ENCODE measurements at places on chromosomes 6 and 20.
A peak's percentile ranks its signal among the peaks of the same experiment; 100 is the strongest.

DNA sequence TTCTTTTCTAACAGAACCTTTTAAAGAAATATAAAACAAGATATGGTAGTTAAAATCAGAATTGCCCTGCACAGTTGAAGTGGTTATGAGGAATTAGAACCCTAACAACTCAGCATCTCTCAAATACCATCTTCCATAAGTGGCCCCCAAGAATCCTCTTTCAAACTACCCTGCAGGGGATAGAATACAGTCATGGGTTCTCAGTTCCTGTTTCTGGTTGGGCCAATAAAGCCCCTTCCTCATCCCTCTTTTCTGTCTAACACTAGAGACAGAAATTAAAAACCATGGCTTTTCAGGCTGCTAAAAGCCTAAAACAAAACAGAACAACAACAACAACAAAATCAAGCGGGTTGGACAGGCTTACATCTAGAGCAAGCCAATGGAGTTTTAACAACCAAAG, 6.7 kb upstream of the LCA5 start:
- no peak for DNase-seq

- DNase-seq = no peak
Measured at GRCh38 chr6:40358473-40359460, 228.4 kb downstream of the LRFN2 start.

GRCh38 chr6:43791745-43792422, 21.9 kb downstream of the VEGFA start:
- no peak for DNase-seq

GRCh38 chr6:115899730-115900282, 160.9 kb downstream of the FRK start:
- no peak for DNase-seq

DNA sequence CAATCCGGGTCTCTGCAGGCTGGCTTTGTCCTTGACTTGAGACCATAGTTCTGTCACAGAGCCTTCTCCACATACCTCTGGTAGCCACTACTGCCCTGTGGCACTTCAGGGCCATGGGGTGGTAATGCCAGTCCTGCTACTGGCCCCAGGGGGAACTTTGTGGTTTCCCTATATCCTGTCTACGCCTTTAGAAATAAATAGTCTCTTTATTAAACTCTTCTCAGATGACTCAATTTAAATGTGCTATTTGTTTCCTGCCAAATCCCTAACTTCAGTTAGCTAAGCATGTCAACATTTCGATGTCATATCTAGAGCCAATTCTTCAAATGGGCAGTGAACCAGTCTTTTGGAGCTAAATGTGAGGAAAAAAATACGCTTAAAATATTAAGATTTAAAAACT, 60.1 kb downstream of the SEL1L2 start:
- no peak for DNase-seq

DNA sequence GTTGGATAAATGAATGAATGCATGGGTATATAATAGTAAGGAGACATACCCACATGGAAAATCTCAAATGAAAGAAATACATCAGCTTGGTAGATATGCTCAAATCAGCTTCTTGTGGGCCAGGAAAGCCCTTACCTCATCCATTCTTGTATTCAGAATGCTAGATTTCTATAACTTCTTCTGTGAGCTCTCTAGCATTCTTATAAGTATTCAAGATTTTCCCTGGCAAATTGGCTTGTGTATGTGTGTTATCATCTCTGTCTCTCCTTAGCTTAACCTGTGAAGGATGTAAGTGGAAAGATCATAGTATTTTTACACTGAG, 100.8 kb downstream of the OR2B2 start:
- DNase-seq = no peak

GRCh38 chr20:41027366-41027765, 1.3 kb upstream of the TOP1 start:
- no peak for DNase-seq

DNA sequence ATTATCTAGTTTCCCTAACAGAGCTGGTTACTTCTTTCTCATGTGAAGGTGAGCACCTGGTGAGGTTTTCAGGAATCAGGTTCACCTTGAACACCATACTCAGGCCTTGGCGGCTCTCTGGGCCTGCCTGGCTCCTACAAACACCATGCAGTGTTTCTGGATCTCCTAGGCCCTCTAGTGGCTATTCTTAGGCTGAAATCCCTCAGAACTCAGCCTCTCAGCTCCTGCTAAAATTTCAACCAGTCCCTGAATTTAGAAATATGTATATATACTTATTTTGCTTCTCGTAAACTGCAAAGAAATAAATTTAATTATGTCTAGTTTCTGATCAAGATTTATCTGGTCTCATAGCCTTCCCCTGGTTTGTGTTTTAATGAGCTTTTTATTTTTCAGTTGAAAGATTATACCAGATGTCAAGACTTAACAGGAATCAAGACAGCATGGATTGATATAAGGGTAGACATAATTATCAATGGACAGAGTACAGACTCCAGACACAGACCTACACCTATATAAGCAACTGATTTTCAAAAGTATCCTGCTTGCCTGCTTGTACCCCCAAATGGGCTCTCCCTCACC, 55.9 kb downstream of the ANKEF1 start:
- DNase-seq = no peak

DNA sequence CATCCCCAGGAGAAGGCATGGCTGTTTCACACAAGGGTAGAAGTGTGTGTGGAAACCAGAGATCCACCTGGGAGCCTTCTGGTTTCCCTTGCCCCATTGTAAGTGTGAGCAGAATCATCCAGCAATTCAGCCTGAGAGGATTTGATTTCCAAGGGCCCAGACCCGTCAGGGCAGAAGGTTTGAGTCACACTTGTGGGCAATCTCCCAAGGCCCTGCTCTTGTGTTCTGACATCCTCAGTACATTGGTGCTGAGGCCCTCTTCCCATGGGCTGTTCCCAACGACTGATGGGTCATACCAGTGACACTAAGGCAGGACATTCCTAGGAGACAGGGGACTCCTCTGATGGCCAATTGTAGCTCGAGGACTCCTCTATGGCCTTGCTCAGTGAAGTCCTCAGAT, 58.2 kb upstream of the POLR1H start:
- DNase-seq = no peak

GRCh38 chr20:35907017-35907701, 47.1 kb downstream of the SCAND1 start:
- DNase-seq = no peak

DNA sequence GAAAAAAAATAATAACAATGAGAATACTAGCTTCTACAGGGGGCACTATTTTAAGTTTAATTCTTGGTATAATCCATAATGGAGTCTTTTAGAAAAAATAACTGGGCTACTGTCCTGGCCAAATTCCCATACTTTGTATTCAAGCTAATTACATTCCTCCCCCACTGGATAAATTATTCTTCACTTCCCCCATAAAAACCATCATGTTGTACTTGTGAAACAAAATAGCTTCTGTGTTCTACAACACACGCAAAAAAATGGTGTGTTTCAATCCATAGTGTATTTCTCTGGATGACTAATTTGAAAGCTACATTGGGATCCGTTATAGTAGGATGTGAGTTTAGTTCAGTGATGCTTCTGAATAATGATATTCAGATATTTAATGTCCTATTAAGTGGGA, 21.6 kb upstream of the HDDC2 start:
- DNase-seq = no peak

- no peak for DNase-seq
Measured at GRCh38 chr6:40286721-40287120, 300.4 kb downstream of the LRFN2 start.

DNA sequence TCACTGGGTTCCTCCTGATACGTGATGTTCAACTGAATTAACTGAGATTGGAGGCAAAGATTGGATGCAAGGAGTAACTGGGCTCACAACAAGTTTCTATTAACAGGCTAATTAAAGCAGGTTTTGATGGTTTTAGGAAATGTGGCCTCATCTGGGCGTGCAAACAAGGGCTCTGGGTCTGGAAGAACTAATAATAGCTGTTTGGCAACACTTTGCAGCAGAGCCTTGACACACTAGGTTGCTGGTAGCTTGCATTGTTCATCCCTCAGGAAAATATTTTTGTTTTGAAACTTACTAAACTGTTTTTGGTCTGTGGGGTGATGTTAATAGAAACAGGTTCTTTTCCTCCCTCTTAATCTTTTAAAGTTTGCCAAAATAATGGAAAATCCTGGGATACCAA, 117.2 kb upstream of the CD93 start:
- no peak for DNase-seq

DNA sequence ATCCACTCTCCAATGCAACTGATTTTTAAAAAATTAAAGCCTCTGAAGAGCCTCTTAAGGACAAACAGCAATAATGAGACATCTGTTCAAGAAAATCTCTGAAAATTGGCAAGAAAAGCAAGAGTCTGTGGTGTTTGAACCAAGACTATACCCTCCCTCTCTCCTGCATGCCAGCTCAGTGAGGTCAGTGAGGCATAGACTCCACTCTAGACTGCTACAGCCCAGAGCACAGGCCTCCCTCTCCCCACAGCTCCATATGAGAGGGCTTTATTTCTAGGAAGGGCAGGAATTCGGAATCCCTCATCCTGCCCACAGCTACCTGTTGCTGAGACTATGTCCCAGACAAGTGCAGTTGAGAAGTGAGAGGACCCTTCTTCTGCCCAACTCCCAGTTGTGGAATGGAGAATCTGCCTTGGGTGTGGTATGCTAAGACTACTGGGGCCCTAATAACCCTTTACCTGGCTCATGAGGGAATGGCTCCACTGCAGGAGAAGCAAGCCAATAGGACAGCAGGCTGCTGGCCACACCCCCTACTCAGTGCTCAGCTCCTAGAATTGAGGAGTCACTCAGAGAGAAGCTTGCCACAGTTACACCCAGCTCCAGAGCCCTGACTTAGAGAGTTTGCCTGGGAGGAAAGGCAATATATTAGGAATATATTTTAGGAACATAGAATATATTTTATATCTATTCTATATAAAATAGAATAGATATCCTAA, 22.7 kb upstream of the HLA-DQA1 start:
- DNase-seq = no peak

DNA sequence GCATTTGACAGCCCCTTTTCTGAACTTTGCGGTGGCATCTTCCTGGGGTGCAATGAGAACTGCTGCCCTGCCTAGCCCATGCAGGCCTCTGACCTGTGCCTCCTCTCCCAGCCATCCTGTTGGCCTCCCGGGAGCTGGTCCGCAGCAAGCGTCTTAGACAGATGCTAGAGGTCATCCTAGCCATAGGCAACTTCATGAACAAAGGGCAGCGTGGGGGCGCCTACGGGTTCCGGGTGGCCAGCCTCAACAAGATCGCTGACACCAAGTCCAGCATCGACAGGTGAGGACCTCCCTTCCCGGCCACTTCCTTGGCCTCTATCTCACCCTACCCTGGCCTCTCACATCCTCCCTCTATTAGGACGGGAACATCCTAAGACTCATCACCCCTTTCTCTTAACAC, 37.6 kb downstream of the MOCS1 start:
- DNase-seq = no peak

DNA sequence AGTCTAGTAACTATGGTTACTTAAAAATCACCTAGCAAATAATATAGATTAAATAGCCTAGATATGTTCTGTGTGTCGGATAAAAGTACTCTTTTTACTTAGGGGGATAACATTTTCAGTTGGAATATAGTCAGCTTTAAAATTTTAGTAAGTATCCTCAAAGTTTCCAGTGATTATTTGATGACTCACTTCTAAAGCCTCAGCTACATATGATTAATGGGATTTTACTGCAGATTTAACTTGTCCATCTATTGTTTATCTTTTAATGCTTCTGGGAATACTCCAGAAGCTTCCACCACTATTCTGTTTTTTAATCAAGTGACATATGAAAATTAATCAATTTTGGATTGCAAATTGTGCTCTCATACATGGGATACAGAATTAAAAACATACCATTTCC, 8.7 kb upstream of the TENT5A start:
- DNase-seq = no peak

DNA sequence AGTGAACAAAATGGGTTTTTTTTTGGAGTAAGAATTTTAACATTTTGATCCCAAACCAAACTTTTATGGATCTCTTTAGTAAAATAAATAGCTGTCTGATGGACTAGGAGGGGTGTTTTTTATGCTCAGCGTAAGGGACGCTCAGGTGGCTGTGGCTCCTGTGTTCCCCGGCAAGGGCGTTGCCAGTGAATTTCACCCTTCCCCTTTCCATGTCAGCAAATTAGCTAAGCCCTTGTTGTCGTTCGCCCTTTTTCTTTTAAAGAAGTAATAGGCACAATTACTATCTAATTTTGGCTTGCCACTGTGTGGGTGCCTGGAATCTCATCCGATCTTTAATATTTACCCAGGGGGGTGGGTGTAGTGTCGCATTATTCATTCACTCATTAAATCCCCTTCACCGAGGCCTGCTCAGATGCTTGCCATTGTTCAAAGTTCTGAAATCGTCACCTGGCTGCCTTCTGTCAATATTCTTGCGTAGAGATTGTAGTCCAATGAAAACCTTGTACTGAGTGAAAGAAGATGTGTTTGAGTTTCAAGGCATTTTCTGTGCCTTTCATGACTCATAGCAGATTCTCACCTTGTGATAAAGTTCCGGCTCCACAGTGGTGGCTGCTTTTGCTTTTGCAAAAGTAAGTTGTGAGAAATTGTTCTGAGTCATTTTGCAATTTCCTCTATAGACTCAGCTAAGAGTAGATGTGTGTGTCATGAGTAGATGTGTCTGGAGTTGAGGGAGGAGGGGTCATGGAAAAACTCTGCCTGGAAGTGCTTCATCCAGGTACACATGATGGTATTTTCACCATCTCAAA, 40.0 kb upstream of the CLDN20 start:
- peak; percentile 57 for DNase-seq

DNA sequence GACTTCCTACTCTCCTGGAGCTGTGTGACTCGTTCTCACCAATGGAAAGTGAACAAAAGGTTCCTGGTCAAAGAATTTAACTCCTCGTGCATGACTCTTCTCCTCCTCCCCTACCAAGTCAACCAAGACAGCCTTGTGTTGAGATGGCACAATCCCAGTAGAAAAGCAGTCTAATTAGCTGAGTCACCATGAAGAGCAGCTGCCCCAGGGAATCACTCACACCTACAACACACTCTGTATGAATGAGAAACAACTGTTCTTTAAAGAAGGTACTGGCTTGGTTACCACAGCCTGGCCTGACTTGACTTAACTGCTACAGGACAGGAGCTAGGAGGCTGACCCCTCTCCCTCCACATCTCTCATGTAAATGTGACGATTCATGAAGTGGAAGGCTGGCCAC, 2.9 kb upstream of the HLA-DOB start:
- no peak for DNase-seq

DNA sequence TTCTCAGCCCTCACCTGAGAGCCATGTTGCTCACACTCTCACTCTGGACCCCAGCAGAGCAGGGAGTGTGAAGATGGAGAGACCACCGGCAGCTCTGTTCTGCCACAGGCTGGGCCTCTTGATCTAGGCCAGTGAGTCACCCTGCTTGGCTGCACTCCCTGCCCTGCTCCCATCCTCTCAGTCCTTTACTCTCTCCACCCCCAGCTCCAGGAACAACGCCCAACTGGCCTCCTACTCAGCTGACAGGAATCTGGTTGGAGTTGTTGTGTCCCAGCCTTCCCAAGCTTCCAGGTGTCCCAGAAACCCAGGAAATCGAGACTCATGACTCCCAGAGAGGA, at the start of gene PSORS1C1:
Gene PSORS1C1, plus strand, starts transcription at position 260 of the 338 bp plus-strand sequence. CDS start 14,833 bp downstream, outside the sequence.
- peak; percentile 90 for DNase-seq

- no peak for DNase-seq
Measured at GRCh38 chr6:117616391-117617209, 14.3 kb upstream of the GOPC start.

- DNase-seq = no peak
Measured at GRCh38 chr6:53526000-53526399, 18.9 kb downstream of the GCLC start.

Measured in SJSA1 (cell line).